ENCODE measurements at places on chromosomes 12 and 14. TPM values are rescaled to one million over a fixed set of nuclear protein-coding genes. Genes with fewer than 3 reads are reported as not detected.

The SERPINA9 gene
- total RNA-seq = not detected

The RFX4 gene
- not detected for total RNA-seq

The KRT80 gene
- 30.1 TPM for total RNA-seq

The DACT1 gene
- 0.40 TPM for total RNA-seq

The GARIN6 gene
- not detected for total RNA-seq

The PTCSC3 gene
- total RNA-seq = not detected

The GNB3 gene
- 1.8 TPM for total RNA-seq

Measured in PC-3 (cell line).